ENCODE measurements at places on chromosomes 12 and 14.

- no peak overlapping the region for H3K4me3 ChIP-seq
- H3K27me3 ChIP-seq = no peaks in the 10 kb centered on the region
- no peaks in the 10 kb centered on the region for H3K36me3 ChIP-seq
- no peak for DNase-seq
- no peak overlapping the region for H3K27ac ChIP-seq
- H3K4me1 ChIP-seq = no peaks in the 10 kb centered on the region
Observed at GRCh38 chr14:28303248-28303647, 463.3 kb upstream of the FOXG1 start.

- no peaks in the 10 kb centered on the region for H3K36me3 ChIP-seq
- H3K27ac ChIP-seq = no peak overlapping the region
- no peak for DNase-seq
- H3K4me3 ChIP-seq = no peak overlapping the region
- no peaks in the 10 kb centered on the region for H3K27me3 ChIP-seq
- no peaks in the 10 kb centered on the region for H3K4me1 ChIP-seq
Observed at GRCh38 chr14:53306911-53307310, 153.8 kb upstream of the DDHD1 start.

GRCh38 chr12:56221232-56221756 is 428 bp downstream of the RNF41 start:
- peak overlapping the region; percentile 85 for H3K4me3 ChIP-seq
- peak overlapping the region; percentile 97 for H3K27ac ChIP-seq
- peaks cover 44% of the 10 kb centered on the region for H3K4me1 ChIP-seq
- H3K27me3 ChIP-seq = no peaks in the 10 kb centered on the region
- no peak for DNase-seq

DNA sequence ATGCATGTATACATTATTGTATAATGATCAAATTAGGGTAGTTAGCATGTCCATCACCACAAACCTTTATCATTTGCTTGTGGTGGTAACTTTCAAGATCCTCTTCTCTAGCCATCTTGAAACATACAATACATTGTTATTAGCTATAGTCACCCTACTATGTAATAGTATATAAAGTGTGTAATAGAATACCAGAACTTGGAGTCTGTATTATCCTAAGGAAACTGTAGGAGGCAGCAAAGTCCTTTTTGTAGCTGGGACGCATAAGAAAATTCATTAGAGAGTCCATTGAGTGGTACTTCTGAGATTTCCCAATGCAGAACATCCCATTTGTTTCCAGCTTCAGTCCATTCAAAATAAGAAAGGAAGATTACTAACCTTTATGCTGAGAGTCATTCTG is 325.9 kb upstream of the LRFN5 start:
- no peaks in the 10 kb centered on the region for H3K27me3 ChIP-seq
- H3K4me3 ChIP-seq = no peak overlapping the region
- H3K36me3 ChIP-seq = no peaks in the 10 kb centered on the region

DNA sequence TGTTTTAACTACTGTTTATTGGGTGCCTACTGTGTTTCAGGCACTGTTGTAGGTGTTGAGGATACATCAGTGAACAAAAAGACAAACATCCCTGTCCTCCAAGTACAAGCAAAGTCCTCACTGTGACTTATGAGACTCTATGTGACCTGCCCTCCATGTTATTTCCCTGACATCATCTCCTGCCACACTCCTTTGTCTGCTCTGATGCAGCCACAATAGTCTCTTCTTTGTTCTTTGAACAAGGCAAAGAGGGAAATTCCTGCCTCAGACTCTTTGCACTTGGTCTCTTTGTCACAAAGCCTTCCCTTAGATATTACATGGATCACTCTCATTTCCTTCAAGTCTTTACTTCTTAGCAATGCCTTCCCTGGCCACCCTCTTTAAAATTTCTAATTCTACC is 240.1 kb upstream of the SRRM4 start:
- no peaks in the 10 kb centered on the region for H3K27me3 ChIP-seq
- no peak overlapping the region for H3K27ac ChIP-seq
- DNase-seq = no peak
- no peaks in the 10 kb centered on the region for H3K36me3 ChIP-seq
- H3K4me3 ChIP-seq = no peak overlapping the region

- no peak overlapping the region for H3K4me3 ChIP-seq
- no peaks in the 10 kb centered on the region for H3K4me1 ChIP-seq
- H3K27ac ChIP-seq = no peak overlapping the region
- no peak for DNase-seq
- no peaks in the 10 kb centered on the region for H3K27me3 ChIP-seq
- no peaks in the 10 kb centered on the region for H3K36me3 ChIP-seq
Observed at GRCh38 chr12:39505554-39505953, 62.6 kb upstream of the KIF21A start.

DNA sequence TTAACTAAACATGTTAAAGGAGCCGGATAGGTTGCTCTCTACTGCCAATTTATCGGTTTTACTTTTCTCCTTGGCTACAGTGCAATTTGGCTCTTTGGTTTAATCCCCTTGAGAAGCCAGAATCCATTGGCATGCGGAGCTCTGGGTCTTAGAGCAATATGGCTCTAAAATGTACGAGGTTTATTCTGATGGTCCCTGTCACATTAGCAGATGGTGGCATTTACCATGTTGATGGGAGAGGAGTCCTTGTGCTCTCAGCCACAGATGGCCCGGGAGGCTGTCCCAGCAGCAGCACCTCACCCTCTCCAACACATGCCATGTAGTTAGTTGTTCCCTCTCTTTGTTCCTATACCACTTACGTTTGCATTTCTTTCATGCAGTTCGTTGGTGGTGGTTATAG is 179.7 kb downstream of the RGS6 start:
- peaks cover 2% of the 10 kb centered on the region for H3K27me3 ChIP-seq
- H3K27ac ChIP-seq = no peak overlapping the region
- H3K4me3 ChIP-seq = no peak overlapping the region
- no peaks in the 10 kb centered on the region for H3K36me3 ChIP-seq

DNA sequence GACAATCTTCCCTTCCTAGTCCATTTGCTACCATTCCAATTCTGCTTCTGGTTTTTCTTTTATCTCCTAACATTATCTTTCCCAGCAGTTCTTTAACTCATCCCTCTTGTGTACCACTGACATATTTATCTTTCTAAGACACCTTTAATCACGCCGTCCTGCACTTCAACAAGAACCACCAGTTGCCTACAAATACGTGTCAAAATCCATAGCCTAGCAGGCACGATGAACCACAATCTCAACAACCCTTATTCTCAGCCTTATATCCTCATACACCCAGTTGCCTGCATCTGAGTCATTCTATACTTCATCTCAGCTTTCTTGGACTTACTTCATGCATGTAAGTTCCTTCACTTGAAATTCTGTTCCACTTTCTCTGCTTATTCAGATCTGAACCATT is 16.4 kb upstream of the ST8SIA1 start:
- no peaks in the 10 kb centered on the region for H3K4me1 ChIP-seq
- H3K27ac ChIP-seq = no peak overlapping the region
- DNase-seq = no peak
- H3K36me3 ChIP-seq = no peaks in the 10 kb centered on the region
- H3K4me3 ChIP-seq = no peak overlapping the region

GRCh38 chr12:62930546-62931425 is 4.2 kb downstream of the PPM1H start:
- peaks cover 20% of the 10 kb centered on the region for H3K4me1 ChIP-seq
- no peak overlapping the region for H3K27ac ChIP-seq
- no peak overlapping the region for H3K4me3 ChIP-seq
- H3K36me3 ChIP-seq = no peaks in the 10 kb centered on the region

DNA sequence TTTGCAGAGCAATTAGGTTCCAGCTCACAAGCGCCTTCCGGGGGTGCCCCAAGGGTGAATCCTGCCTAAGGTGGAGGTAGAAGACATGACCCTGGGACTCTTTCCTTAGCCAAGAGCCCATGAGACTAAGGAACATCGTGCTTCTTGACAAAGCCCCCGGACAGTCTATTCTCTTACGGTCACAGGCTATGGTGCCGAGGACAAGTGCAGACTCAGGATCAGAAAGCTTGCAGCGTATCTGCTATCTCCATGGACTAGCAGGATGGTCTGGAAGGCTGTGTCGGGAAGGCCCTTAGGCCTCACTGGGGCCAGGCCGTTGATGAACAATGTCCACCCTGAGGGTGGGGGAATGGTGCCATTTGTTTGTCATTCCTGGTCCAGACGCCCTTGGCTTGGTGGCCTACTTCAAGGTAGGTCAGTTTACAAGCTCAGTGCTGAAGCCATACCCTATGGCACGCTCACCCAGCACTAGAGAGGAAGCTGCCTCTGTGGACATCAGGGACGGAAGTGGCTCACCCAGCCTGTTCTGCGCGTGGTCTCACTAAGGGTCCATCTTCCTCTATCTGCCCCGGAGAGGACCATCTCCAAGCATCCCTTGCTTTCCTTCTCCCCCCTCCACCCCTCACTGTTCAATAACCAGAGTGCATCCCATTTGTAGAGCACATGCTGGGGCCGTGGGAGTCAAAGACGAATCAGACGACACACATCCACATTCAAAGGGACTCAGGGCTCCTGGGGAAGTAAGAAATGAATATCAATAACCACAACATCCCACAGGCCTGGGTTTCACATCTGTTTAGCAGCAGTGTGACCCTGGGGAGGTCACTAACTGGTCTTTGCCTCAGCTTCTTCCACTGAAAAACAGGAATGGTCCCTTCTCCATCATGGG is 45.0 kb upstream of the IQSEC3 start:
- no peaks in the 10 kb centered on the region for H3K4me1 ChIP-seq
- no peak overlapping the region for H3K4me3 ChIP-seq
- DNase-seq = no peak

GRCh38 chr12:66829660-66830325 is 150.9 kb upstream of the GRIP1 start:
- H3K4me1 ChIP-seq = no peaks in the 10 kb centered on the region
- H3K36me3 ChIP-seq = no peaks in the 10 kb centered on the region
- H3K27ac ChIP-seq = no peak overlapping the region
- H3K4me3 ChIP-seq = no peak overlapping the region
- no peaks in the 10 kb centered on the region for H3K27me3 ChIP-seq
- DNase-seq = peak; percentile 20

DNA sequence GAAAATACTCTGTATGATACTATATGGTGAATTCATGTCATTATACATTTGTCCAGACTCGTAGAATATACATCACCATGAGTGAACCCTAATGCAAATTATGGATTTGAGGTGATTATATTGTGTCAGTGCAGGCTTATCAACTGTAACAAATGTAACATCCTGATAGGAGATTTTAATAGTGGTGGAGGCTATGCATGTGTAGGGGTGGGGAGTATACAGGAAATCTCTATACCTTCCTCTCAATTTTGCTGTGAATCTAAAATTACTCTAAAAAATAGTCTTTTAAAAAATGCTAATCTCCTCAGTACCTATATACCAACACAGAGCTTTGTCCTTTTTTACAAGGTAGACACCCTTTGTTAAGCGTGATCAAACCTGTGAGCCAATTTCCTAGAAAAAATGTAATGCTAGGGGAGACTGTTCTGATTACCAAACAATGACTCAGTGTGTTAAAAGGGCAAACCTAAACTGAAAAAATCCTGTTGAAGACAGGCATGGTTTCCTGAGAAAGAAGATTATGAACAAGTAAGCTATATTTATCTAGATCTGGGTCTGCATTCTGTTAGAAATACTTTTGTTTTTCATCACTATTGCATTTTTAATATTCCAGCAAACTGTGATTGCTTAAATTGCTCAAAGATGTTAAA is 170.9 kb downstream of the DUSP6 start:
- no peak overlapping the region for H3K27ac ChIP-seq
- no peaks in the 10 kb centered on the region for H3K36me3 ChIP-seq
- DNase-seq = no peak
- no peaks in the 10 kb centered on the region for H3K27me3 ChIP-seq
- peaks cover 8% of the 10 kb centered on the region for H3K4me1 ChIP-seq

DNA sequence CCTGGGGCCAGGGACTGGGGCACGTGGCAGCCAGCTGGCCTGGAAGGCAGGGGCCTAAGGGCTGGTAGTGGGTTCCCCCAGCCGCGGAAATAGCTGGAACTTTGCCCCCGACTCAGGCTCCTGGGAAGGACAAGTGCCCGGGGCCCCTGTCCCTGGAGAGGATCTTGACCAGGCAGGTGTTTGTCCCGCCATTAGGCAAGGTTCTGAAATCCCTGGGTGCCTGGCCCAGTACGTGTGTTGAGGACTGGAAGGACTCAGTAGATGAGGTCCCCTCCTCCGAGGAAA is 94.2 kb downstream of the B4GALNT3 start:
- H3K36me3 ChIP-seq = no peaks in the 10 kb centered on the region
- no peak overlapping the region for H3K4me3 ChIP-seq
- no peaks in the 10 kb centered on the region for H3K27me3 ChIP-seq
- peaks cover 24% of the 10 kb centered on the region for H3K4me1 ChIP-seq
- DNase-seq = no peak
- no peak overlapping the region for H3K27ac ChIP-seq

- no peaks in the 10 kb centered on the region for H3K27me3 ChIP-seq
- H3K4me3 ChIP-seq = peak overlapping the region; percentile 96
- peak overlapping the region; percentile 85 for H3K27ac ChIP-seq
Observed at GRCh38 chr12:123602651-123603195, 824 bp downstream of the DDX55 start.

GRCh38 chr12:50174971-50175715 is 8.0 kb upstream of the CERS5 start:
- H3K4me1 ChIP-seq = no peaks in the 10 kb centered on the region
- H3K27me3 ChIP-seq = no peaks in the 10 kb centered on the region
- H3K27ac ChIP-seq = no peak overlapping the region
- no peak overlapping the region for H3K4me3 ChIP-seq
- peaks cover 27% of the 10 kb centered on the region for H3K36me3 ChIP-seq
- DNase-seq = peak; percentile 13

DNA sequence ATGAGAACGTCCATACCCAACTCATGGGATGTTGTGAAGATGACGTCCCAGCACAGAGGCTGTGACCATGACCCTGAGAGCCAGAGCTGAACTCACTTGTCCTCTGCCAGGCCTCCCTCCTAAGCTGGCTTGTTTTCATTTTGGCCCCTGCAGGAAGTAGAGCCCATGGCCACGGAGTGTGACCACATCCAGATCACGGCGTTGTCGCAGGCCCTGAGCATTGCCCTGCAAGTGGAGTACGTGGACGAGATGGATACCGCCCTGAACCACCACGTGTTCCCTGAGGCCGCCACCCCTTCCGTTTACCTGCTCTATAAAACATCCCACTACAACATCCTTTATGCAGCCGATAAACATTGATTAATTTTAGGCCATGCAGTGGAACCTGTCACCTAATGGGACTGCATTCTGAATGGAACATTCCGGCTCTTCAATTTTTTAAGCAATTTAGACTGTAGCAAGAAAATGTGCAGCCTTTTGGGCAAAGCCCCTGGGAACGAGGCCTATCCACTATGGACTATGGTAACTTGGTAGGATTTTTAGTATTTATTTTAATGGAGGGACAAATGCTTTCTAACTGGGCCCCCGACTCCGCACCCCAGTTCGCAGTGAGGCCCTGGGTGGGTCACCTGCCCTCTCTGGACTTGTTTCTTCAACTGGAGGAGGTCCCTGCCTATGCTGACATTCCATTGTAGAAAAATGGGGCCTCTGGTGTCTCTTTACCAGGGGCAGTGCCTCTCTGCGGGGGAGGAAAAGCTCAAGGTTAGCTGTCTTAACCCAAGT is 19.6 kb downstream of the OTUB2 start:
- no peak overlapping the region for H3K4me3 ChIP-seq
- no peaks in the 10 kb centered on the region for H3K27me3 ChIP-seq
- H3K36me3 ChIP-seq = peaks cover 55% of the 10 kb centered on the region
- no peak for DNase-seq
- no peak overlapping the region for H3K27ac ChIP-seq
- H3K4me1 ChIP-seq = no peaks in the 10 kb centered on the region

Measured in CD4-positive, CD25-positive, alpha-beta regulatory T cell (primary cell).